ENCODE measurements at places on chromosomes 1 and 21.

DNA sequence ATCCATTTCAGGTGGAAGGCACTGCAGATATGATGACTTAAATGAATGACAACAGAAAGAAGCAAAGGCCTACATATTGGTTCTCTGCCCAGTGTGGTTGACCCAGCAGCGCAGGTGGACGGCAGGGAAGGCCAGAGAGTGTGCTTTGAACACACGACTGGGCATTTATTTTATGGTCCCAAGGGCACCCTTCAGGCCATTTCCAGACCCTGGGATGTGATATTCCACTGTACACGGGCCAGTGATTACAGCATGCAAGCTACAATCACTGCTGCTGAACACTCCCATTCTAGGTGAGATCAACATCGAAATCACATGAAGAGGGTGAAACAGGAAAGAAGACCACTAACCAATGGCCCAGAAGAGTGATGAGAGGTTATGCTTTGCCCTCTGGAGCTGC is 33.8 kb downstream of the PCNX2 start:
- no peak for DNase-seq

DNA sequence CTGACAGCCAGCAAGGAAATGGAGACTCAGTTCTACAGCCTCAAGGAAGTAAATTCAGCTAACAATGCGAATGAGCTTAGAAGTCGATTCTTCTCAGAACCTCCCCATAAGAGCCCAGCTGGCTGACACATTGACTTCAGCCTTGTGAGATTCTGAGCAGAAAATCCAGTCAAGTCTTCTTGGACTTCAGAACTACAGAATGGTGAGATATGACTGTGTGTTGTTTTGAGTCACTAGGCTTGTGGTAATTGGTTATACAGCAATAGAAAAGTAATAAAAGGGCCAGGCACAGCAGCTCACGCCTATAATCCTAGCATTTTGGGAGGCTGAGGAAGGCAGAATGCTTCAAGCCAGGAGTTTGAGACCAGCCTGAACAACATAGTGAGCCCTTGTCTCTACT is 161.8 kb upstream of the IVNS1ABP start:
- no peak for DNase-seq

- no peak for DNase-seq
Observed at GRCh38 chr1:230149751-230150584, 82.9 kb downstream of the GALNT2 start.

DNA sequence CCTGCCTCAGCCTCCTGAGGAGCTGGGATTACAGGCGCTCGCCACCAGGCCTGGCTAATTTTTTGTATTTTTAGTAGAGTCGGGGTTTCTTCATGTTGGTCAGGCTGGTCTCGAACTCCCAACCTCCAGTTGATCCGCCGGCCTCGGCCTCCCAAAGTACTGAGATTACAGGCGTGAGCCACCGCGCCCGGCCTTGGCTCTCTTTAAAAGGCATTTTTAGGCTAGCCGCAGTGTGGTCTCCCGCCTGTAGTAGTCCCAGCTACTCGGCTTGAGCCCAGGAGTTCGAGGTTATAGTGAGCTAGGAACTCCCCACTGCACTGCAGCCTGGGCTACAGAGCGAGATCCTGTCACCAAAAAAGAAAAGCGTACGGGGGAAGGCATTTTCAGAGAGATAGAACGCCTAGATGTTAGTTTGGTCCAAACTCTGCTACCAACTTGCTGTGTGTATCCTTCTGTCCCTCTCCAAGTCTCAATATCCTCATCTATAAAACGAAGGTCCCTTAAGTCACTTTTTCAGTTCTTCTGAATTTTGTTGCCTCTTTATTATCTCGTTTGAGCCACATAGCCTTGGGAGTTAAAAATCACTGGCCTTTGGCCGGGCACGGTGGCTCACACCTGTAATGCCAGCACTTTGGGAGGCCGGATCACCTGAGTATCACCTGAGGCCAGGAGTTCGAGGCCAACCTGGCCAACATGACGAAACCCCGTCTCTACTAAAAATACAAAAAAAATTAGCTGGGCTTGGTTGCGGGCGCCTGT is 734 bp downstream of the MED18 start:
- no peak for DNase-seq

- no peak for DNase-seq
Observed at GRCh38 chr1:224064150-224064549, 49.8 kb upstream of the FBXO28 start.

DNA sequence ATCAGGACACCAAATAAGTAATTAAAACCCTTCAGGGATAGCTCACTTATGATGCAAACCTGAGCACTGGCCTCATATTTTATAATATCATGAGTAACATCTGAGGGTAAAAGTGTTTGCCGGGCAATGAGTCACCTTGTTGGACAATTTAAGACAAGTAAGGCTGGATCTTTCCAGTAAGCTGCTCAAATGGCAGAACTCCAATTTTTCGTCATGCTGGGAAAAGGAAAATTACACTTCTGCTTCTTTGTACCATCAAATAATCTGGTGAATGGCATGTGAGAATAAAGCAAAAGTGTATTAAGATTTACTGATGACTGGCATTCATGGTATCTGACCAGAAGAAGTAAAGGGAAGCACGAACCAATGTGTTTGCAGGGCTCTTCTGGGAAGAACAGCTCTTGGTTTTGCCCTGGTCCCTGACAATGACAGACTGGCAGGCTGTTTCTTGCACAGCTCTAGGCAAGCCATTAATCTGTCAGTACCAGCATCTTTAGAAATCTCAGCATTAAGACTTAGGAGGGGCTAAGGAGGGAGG is 392.2 kb downstream of the VAV3 start:
- DNase-seq: no peak

DNA sequence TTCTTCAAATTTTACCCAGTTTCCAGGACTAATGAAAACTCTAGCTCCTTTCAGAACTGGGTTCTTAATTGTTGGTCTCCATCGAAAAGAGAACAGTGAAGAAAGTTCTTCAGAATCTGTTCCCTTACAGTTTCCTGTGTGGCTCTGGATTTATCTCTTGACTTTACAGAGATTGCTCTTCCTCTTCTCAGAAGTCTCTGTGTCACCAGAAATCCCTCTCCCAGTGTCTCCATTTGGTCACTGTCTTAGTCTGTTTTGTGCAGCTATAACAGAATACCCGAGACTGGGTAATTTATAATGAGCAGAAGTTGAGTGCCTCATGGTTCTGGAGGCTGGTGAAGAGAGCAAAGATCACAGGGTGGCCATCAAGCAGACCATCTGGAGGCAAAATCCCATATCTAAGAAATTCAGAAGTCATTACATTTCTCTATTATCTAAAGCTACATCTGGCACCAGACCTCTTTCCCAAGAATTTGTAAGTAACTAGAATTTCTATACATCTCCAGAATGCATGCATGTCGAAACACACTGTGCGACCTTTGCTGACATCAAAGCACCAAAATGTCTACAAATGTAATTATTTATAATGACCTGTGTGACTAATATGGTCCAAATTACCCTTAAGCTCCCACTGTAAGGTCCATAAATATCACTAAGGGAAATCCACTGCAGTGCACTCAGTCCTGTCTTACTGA is 65.4 kb upstream of the KRTAP19-8 start:
- no peak for DNase-seq

DNA sequence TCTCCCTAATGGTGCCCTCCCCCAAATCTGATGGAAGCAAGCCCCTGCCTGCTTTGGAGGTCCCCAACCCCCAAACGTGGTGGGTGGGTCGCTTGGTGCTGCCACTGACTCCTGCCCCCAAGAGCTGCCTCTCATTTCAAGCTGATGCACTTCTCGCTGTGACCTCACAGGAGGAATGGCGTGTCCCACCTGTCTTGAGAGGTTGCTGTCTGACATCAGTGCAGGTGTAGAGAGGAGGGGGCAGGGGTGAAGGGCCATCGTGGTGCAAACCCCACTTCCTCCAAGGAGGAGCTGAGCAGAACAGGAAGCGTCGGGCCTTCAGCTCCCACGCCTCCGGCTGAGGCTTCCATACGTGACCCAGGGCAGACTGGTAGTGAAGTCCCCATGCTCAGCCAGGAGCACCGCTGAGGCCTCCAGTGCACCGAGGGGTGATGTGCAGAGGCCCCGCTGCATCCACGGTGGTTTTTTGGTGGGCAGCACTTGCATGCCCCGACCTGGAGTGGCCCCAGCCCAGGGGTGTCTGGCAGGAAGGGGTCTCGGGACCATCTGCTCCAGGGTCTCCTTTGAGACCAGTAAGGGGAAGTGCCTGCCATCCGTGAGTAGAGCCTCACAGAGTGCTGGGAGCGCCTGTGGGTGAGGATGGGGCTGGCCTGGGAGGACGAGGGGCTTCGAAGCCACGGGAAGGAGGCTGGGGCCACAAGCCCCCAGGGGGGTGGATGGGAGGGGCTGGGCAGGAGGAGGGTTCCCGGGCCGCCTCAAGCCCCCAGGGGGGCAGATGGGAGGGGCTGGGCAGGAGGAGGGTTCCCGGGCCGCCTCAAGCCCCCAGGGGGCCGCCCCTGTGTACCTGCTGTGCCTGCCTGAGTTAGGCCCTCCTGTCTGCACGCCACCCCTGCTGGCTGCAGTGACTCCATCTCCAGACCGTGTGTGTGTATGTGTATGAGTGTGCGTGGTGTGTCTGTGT is 39.8 kb downstream of the WDR4 start:
- DNase-seq: no peak

DNA sequence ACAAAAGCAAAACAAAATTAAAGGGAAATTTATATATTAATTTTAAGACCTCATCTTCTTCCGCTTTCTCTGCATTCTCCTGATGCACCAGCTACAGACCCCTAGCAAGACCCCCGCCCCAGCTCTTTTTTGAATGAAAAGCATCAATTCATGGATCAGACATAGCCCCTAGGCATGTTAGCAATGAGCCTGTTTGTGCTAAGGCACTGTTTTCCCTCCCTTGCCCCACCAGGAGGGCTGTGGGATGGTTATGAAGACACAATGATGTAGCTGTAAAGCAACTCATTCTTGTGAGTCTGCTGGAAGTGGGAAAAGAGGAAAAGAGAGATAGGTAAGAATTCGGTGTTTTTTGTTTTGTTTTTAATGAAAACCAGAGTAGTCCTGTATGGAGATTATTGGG is 88.5 kb upstream of the ZBTB18 start:
- DNase-seq: no peak

DNA sequence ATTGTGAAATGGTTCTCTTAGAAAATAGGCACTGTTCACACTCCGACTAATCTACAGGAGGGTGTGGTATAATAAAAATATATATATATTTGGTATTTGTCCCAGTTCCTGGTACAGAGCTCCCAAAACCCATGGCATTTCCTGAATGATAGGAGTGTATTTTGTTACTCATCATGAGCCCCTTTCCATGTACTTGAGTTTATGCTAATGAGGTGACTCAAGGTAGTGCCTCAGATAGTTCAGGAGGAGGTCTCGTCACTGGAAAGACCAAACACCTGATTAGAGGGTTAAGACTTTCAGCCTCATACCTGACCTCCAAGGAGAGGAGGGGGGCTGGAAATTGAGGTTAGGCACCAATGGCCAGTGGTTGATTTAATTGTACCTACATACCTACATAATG is 57.9 kb downstream of the TTC3 start:
- DNase-seq: no peak
